CD4-positive, alpha-beta T cell treated with Interleukin-17A for 4 hours (primary cell): ENCODE measurements at places on chromosomes 6 and 20.

- no peak for DNase-seq
Observed at GRCh38 chr20:32433311-32434021, 75.3 kb downstream of the ASXL1 start.

- DNase-seq, result no peak
Observed at GRCh38 chr6:137919502-137919823, 52.4 kb downstream of the TNFAIP3 start.

- no peak for DNase-seq
Observed at GRCh38 chr6:2187826-2188225, 57.6 kb downstream of the GMDS start.

- no peak for DNase-seq
Observed at GRCh38 chr6:167702241-167702827, 124.4 kb upstream of the AFDN start.

DNA sequence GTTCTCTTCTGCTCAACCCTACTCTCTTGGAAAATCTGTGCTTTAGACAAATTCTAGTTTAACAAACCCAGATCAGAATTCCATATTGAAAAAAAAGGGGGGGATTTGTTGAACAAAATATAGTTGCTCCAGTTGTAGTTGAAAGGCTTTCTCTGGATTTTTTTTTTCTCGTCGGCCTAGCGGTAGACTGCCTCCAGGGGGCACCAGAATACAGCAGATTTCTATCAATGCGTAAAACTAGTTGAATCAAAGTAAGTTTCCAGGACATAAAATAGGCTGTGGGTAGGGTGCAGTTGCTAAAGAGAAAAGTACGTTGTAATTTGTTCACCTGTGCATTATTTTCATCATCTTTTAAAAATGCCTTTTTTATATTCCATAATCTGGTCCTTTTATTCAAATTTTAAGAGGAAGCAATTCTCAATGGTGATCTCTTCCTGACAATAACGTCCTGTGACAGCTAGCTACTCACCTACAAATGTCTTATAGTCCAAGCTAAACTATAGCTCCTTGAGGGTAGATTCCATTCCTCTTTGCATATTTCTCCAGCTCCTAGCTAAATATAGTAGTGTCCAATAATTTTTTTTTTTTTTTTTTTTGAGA lies 105.4 kb downstream of the PERP start:
- peak; percentile 78 for DNase-seq
